ENCODE measurements at places on chromosomes 13 and 19. TPM values are rescaled to one million over a fixed set of nuclear protein-coding genes. Genes with fewer than 3 reads are reported as not detected.
A peak's percentile ranks its signal among the peaks of the same experiment; 100 is the strongest.

GRCh38 chr13:76887076-76887563, 915 bp upstream of the KCTD12 start:
- peak; percentile 11 for DNase-seq

- no peak for DNase-seq
Measured at GRCh38 chr19:46340051-46340659, 6.7 kb upstream of the PPP5C start.

DNA sequence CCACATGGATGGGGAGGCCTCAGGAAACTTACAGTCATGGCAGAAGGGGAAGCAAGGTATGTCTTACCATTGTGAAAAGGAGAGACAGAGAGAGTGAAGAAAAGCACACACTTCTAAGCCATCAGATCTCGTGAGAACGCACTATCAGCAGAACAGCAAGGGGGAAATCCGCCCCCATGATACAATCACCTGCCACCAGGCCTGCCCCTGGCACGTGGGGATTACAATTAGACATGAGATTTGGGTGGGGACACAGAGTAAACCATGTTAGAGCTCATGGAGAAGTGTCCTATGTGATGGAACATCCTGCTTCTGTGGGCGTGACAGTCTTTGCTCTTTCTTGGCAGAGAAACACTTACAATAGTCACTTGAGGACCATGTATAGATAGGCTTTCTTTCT, 28.1 kb upstream of the ZNF331 start:
- no peak for DNase-seq

DNA sequence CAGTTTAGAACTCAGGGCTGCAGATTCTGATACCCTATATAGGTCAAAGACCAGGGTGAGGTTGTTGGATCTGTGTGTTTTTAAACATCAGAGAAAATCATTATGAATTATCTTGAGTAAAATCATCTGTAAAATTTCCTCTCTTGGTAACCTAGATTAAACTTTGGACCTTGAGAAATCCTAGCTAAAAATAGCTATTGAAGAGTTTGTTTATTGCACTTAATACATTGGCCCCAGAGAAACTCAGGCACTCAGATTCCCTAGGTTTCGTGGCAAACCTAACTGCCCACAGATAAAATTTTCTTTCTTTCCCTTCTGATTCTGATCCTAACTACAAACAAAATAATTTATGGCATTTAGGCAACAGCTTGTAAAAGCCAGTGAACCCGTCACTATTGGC, 102.3 kb downstream of the GPC6 start:
- no peak for DNase-seq

DNA sequence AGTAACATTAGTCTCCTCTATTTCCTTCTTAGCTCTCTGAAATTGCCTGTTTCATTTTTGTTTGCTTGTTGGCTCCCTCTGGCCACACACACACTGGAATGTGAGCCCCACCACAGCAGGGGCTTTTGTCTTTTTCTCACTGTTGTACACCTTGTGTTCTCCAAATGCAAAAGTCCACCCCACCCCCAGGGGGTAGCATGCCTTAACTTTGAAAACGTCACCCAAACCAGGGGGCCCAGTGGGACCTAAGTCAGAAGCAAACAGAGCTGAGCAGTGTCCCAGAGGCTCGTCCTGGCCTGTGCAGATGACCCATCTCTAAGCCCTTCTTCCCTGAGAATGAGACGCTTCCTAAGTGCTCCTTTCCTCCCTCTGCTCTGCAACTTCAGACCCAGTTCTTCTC, 614.1 kb downstream of the UQCRFS1 start:
- DNase-seq, result no peak

DNA sequence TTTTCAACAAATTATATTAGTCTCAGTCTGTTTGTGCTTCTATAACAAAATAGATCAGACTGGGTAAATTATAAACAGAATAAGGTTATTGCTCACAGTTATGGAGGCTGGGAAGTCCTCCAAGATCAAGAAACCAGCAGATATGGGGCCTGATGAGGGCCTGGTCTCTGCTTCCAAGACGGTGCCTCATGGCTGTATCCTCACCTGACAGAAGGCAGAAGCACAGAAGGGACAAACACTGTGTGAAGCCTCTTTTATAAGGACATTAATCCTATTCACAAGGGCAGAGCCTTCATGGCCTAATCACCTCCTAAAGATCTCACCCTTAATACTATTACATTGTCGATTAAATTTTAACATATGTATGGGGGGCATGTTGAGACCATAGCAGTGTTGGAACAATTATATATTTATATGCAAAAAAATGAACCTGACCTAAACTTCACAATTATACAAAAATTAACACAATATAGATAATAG, 12.7 kb downstream of the F10 start:
- DNase-seq, result no peak

GRCh38 chr13:76968041-76968440, 19.7 kb downstream of the ACOD1 start:
- DNase-seq, result no peak

- no peak for DNase-seq
Measured at GRCh38 chr19:16033136-16033530, 43.2 kb upstream of the TPM4 start.

DNA sequence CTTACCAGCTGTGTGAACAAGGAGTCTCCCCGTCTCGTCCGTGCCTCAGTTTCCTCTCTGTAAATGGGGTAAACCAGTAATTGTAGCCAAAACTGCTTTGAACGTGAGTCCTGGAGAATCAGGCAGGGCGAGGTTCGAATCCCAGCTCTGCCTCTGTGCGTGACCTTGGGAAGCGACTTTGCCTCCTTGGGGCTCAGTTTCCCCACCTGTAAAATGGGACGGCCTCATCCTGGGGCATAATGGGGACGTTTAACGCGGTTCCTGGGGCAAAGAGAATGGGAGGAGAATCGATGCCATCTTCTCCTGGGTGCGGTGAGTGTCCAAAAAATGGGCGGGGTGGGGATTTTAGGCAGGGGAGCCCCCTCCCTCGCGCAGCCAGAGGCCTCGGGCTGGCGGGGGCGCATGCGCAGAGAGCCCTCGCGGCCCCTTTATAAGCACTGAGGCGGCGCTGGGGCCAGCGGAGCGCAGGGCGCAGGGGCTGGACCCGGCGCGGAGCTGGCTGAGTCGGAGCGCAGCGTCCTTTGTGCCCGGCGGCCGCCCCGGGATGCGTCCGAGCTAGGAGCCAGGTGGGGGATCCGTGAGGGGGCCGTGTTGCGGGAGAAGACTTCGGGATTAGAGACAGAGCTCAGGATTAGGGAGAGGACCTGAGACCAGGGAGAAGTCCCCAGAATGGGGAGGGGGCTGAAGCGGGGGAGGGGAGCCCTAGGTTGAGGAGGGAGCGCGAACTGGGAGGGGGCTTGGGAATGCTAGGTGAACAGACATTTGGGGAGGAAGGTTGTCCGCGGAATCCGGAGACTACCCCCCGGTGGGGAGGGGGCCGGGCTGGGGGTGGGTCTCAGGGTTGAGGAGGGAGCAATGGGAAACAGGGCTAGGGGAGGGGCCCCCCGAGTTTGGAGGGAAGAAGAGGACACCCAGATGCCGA, at the start of gene NCAN:
Gene NCAN (plus strand): TSS at position 460 of the 922 bp plus-strand sequence. CDS start 4,996 bp downstream, outside the sequence.
- peak; percentile 46 for DNase-seq

- no peak for DNase-seq
Measured at GRCh38 chr19:1327125-1327524, 41.5 kb downstream of the EFNA2 start.

DNA sequence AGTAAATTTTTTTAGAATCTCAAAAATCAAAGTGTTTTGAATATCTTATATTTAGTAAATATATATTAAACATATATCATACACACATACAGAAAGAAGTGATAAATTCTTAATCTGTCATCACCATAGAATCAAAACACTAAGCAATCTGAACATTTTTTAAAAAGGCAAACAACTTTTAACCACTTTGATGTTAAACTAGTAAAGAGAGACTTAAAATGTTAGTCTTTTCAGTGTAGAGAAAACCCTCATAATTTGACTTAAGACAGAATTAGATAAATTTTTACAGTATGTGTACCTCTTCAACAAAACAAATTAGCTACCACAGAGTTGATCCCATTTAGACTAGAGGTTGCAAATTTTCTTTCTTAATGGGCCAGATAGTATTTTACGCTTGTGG, 13.4 kb downstream of the SUPT20H start:
- DNase-seq, result no peak

GRCh38 chr13:106348075-106348840, 187.2 kb downstream of the EFNB2 start:
- no peak for DNase-seq

GRCh38 chr19:43534305-43534815, 1.4 kb downstream of the ZNF575 start:
- no peak for DNase-seq

GRCh38 chr13:101811284-101811839, 358.9 kb downstream of the ITGBL1 start:
- no peak for DNase-seq

GRCh38 chr13:28049880-28050875, 50.2 kb downstream of the FLT3 start:
- DNase-seq, result no peak

GRCh38 chr13:92649140-92649813, 577.3 kb upstream of the GPC6 start:
- DNase-seq, result no peak

- no peak for DNase-seq
Measured at GRCh38 chr13:106753251-106753650, 185.3 kb upstream of the ARGLU1 start.

- no peak for DNase-seq
Measured at GRCh38 chr13:47546391-47547225, 454.5 kb downstream of the SUCLA2 start.

DNA sequence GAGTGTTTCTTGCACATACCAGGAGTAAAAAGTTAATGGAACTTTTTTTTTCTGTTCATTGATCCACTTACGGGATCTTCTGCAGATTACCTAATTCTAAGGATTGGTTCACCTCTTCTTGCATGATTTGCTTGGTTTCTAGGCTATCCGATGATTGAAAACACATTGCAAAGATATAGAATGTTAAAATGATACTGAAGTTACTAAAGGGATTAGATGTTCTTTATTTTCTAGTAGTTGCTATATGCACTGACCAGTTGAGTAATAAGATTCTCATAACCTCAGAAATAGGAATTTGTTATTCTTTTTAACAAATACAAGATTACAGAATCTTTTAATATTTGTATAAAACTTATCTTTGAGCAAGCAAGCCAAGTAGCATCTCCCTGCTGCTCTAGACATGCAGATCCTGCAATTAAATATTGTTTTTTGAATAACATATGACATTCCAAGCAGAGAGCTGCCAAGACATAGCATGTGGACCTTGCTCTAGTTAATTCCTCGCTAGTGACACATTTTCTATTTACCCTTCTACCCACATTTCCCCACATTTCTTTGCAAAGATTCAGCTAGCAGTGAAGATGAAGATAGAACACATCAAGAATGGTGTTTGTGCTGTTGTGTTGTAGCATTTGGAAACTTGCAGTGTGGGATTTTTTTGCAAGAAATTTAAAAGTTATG, 51.7 kb upstream of the RNF113B start:
- DNase-seq, result no peak

The IGFL2 gene
- not detected for total RNA-seq

The KLF1 gene
- total RNA-seq, result not detected

The MAB21L1 gene
- 0.14 TPM for total RNA-seq

The ZNF586 gene
- total RNA-seq, result 20.1 TPM

The THSD1 gene
- total RNA-seq, result 0.75 TPM

The FGF21 gene
- not detected for total RNA-seq

The STK24 gene
- 114 TPM for total RNA-seq
